ENCODE measurements at places on chromosomes 2 and 18.

DNA sequence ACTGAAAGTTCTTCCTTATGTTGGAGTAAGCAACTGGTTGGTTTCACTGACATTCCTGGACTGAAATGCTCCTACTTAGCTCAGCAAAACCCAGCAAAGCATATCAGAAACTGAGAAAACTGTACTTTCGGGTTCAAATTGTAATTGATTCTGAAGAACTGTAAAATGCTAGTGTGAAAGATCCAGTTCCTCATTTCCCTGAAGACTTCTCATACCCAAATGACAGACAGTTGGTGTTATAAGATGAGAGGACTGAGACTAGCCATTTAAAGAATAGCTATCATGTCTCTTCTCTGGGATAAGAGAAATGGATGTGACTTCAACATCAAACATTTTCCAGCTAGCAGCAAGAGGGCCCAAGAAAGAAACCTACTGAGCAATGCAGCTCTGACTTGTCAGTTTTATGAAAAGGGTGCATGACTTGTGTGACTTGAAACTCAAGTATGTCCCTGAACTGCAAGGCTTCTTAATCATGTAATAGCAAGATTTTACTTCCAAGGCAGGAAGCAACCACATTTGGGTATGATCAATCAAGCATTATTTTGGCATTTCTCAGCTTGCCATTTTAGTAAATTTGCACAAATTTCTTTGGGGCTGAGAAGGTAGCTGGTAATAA is 420.3 kb upstream of the MMADHC start:
- no peak overlapping the region for H3K27ac ChIP-seq
- DNase-seq: no peak
- H3K4me3 ChIP-seq: no peak overlapping the region

- no peaks in the 10 kb centered on the region for H3K36me3 ChIP-seq
- DNase-seq: no peak
- peaks cover 5% of the 10 kb centered on the region for H3K4me1 ChIP-seq
- H3K4me3 ChIP-seq: no peak overlapping the region
- no peak overlapping the region for H3K27ac ChIP-seq
- H3K27me3 ChIP-seq: no peaks in the 10 kb centered on the region
Measured at GRCh38 chr2:3097804-3098203, 279.8 kb downstream of the EIPR1 start.

DNA sequence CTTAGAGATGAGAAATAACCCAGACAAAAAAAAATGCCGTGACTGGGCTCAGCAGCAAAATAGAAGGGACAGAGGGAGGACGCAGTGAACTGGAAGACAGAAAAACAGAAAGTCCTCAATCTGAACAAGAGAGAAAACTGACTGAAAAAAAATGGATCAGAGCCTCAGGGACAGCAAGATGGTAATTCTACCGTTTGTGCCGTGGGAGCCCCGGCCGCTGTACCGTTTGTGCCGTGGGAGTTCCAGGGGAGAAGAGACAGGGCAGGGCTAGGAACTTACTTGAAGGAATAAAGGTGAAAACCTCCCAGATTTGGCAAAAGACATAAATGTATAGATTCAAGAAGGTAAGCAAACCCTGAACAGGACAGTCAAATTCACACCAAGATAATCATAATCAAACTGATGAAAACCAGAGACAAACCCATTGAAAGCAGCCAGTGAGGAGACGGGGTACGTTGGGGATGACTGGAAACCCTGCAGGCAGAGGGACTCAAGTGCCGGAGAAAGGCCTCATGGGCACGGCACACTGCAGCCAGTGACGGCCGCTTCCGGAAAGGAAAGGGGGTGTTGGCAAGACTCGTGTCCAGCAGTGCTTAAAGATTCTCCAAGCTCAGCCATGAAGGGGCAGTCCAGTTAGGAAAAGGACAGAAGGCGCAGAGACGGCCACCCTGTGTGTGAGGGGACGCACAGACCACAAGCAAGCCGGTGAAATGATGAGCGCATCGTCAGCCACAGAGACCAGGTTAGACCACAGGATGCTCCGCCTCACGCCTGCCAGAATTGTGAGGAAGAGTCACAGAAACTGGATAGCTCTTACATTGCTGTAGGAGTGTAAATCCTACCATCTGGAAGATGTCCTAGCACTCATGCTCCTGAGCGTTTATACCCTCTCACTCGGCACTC is 40.0 kb upstream of the NFATC1 start:
- no peaks in the 10 kb centered on the region for H3K36me3 ChIP-seq
- DNase-seq: no peak
- no peak overlapping the region for H3K27ac ChIP-seq

DNA sequence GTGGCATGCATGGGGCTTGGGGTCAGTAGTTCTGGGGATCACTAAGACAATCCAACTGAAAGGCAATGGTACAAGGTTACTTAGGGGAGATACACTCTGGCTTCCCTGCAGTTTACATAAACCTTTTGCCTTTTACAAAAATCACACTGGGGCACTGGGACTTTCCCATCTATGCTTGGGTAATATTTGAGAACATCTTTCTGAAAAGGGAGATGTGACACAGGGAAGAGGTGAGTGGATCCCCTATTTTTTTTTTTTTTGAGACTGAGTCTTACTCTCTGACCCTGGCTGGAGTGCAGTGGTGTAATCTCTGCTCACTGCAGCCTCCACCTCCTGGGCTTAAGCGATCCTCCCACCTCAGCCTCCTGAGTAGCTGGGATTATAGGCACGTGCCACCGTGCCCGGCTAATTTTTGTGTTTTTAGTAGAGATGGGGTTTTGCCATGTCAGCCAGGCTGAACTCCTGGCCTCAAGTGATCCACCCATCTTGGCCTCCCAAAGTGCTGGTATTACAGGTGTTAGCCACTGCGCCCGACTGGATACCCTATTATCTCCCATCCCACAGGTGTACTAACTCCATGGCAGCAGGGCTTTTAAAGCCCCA is 82.8 kb upstream of the DNMT3A start:
- H3K27me3 ChIP-seq: no peaks in the 10 kb centered on the region
- no peak overlapping the region for H3K27ac ChIP-seq
- DNase-seq: no peak

DNA sequence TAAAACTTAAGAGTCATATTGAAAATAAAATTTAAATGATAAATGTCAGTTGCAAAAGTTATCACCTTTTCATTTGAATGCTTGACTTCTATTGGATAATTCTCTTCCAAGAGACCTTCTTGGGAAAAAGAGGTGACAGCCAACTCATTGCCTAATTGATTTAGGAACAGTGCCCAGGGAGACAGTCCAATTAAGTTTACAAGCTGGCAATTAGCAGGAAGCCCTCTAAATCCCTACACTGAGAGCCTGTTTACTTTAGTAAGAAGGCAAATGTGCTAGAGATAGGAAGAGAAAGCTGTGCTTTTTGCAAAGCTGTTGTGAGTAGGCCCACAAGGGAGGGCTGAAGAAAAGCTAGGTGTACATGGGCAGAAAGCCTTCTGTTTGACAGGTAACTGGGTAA is 189.1 kb downstream of the WDPCP start:
- H3K36me3 ChIP-seq: peaks cover under 1% of the 10 kb centered on the region
- no peaks in the 10 kb centered on the region for H3K27me3 ChIP-seq
- no peak for DNase-seq

DNA sequence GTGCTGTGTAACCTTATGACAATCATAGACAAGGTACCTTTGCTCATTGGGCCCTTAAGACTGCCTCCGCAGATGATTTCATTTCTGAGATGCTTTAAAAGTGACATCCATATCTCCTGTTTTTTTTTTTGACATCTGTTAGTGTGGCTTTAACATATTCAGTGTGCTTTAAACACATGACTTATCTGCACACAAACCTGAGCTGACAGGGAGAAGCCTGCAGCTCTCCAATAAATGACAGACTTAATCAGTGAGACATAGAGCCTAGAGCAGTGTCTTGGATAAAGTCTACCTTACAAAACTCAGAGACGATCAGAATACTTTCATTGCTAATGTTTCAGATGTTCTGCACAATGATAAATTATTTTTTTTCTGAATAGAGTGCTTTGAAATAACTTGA is 130.7 kb downstream of the UBE2E3 start:
- no peaks in the 10 kb centered on the region for H3K4me1 ChIP-seq
- no peaks in the 10 kb centered on the region for H3K36me3 ChIP-seq
- no peaks in the 10 kb centered on the region for H3K27me3 ChIP-seq

DNA sequence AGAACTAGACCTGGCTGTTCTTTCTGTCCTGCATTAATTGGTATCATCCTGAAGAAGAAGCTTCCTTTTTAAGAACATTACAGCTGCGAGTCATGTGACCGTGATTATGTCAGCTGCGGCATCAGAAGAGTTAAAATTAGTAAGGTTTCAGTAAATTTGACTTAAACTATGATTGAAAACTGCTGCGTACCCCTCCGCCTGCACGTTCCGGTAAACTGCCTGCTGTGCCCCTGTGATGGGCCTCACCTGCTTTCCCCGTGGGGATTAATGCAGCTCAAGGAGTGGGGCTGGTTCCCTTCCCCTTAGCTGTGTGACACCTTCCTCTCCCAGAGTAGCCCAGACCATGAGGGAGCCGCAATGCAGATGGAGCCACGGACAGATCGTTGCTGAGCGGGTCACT is 36.1 kb upstream of the MYO3B start:
- no peak for DNase-seq
- H3K27me3 ChIP-seq: no peaks in the 10 kb centered on the region
- no peaks in the 10 kb centered on the region for H3K36me3 ChIP-seq
- H3K27ac ChIP-seq: no peak overlapping the region

DNA sequence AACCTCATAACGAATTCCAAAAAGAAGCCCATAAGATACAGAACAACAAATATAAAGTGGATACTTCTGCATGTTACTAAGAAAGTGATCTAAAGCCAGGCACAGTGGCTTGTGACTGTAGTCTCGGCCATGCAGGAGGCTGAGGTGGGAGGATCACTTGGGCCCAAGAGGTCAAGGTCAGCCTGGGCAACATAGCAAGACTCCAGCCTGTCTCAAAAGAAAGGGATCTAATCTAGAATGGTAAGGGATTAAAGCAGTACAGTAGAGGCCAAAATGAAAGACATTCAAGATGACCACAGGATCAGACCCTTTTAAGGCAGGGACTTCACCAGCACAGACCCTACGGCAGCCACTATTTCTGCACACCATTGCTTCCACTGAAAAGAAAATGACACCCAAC is 3.8 kb downstream of the COBLL1 start:
- H3K36me3 ChIP-seq: no peaks in the 10 kb centered on the region
- no peak overlapping the region for H3K4me3 ChIP-seq
- DNase-seq: no peak
- H3K4me1 ChIP-seq: peaks cover 18% of the 10 kb centered on the region
- no peaks in the 10 kb centered on the region for H3K27me3 ChIP-seq

- no peak overlapping the region for H3K27ac ChIP-seq
- H3K27me3 ChIP-seq: no peaks in the 10 kb centered on the region
- no peaks in the 10 kb centered on the region for H3K4me1 ChIP-seq
- no peak for DNase-seq
Measured at GRCh38 chr2:75174981-75175380, 24.3 kb downstream of the TACR1 start.

DNA sequence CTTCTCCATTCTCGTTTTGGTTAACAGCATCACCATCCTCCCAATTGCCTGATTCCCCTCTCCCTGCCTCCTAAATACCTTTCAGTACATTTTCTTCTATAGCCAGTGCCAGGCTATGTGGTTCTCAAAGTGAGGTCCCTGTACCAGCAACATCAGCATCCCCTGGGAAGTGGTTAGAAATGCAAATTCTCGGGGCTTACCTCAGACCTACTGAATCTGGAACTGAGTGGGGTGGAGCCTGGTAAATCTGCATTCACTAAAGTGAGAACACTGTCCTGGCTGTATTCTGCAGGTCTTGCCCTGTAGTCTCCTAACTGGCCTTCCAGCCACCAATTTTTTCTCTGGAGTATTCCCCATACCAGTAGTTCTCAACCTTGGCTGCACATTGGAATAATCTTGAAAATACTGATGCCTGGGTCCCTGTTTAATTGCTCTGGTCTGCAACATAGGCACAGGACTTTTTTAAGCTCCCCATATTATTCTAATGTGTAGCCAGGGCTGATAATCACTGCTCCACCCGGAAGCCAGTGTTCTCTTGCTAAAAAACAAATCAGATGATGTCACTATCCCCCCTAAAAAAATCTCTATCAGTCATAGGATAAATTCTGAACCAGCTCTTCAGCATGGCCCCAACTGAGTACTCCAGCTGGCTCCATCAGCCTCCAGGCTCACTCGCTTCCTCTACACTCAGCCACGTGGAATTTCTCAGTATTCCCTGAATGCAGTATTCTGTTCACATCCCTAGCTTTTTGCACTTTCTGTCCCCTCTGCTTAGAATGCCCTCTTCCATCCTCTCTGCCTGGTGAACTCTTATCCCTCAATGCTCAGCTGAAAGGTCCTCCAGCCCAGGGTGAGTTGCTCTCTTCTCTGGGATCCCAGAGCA is 98.4 kb downstream of the CDK15 start:
- no peaks in the 10 kb centered on the region for H3K4me1 ChIP-seq
- no peaks in the 10 kb centered on the region for H3K27me3 ChIP-seq
- no peak for DNase-seq
- H3K4me3 ChIP-seq: no peak overlapping the region
- no peak overlapping the region for H3K27ac ChIP-seq

- no peaks in the 10 kb centered on the region for H3K27me3 ChIP-seq
- no peak overlapping the region for H3K27ac ChIP-seq
- H3K36me3 ChIP-seq: no peaks in the 10 kb centered on the region
- no peak for DNase-seq
- H3K4me1 ChIP-seq: no peaks in the 10 kb centered on the region
- no peak overlapping the region for H3K4me3 ChIP-seq
Measured at GRCh38 chr18:4017480-4017879, 437.6 kb downstream of the DLGAP1 start.

GRCh38 chr2:175792881-175793280 is 209.2 kb downstream of the LNPK start:
- no peak overlapping the region for H3K27ac ChIP-seq
- H3K36me3 ChIP-seq: no peaks in the 10 kb centered on the region
- H3K4me1 ChIP-seq: no peaks in the 10 kb centered on the region
- no peaks in the 10 kb centered on the region for H3K27me3 ChIP-seq

- H3K27me3 ChIP-seq: no peaks in the 10 kb centered on the region
- DNase-seq: no peak
- no peak overlapping the region for H3K27ac ChIP-seq
- no peaks in the 10 kb centered on the region for H3K4me1 ChIP-seq
Measured at GRCh38 chr18:42954887-42955286, 160.6 kb downstream of the RIT2 start.

DNA sequence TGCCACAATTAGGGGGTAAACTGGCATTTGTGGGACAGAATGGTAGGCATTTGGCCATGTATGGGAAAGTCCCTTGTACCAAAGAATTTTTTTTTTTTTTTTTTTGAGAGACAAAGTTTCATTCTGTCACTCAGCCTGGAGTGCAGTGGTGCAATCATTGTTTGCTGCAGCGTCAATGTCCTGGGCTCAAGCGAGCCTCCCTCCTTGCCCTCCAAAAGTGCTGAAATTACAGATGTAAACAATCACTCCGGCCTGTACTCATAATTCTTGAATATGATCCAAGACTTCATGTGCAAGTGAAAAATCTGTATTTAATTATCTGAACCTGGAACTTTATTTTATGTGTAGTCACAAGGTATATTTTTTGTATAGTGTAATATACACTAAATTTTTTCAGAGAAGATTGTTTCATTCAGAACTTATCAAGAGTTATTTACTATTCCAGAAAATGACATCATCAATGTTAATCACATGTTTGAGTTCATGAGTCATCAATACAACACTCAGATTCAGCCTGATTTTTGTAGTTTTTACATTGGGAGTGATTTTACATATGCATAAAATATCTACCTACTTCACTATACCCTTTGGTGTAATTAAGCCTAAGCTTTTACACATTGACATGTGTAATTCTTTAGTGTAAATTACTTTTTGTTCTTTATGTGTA is 138.7 kb upstream of the L3MBTL4 start:
- H3K27me3 ChIP-seq: no peaks in the 10 kb centered on the region
- no peak overlapping the region for H3K27ac ChIP-seq
- H3K4me3 ChIP-seq: no peak overlapping the region
- H3K36me3 ChIP-seq: no peaks in the 10 kb centered on the region
- no peaks in the 10 kb centered on the region for H3K4me1 ChIP-seq
